SIG-M5 (cell line): ENCODE measurements at places on chromosomes 3 and 15.

GRCh38 chr15:77567202-77567601, 65.5 kb downstream of the LINGO1 start:
- no peak for DNase-seq

DNA sequence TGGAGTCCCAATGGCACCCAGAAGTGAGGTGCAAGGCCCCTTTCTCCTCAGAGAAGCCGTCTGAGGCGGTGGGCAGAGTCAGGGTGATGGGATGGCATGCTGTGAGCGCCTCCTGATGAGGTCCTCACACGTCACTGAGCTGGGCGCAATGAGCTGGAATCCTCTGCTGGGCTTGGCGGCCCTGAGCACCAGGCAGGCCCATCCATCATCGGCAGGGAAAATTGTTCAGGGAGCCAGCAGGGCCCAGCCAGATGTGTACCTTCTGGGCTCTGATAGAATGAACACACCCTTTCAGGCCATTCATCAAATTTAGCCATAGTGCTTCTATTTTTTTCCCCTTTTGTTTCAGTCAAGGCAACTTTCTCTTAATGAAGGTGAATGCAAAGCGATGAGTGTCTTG, 43.7 kb downstream of the FAM3D start:
- no peak for DNase-seq

- no peak for DNase-seq
These were observed 61.7 kb downstream of the AGTR1 start for GRCh38 chr3:148759430-148759829.

DNA sequence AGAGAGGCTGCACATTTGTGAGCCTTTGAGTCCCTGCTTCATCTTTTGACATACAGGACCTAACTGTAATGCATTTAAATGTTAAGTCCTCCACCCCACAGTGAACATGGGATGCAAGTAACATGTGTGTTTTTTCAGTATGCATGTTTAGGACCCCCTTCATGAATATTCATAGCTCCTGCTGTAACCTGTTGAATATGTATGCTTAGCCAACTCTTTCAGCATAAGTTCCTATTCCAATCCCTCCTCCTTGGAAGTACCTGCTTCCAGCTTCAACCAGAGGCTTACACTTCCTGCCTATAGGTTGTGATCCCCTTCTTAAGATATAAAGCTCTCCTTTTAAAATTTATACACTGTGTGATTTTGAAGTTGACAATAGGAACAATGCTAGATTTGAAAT, 36.9 kb upstream of the GNB4 start:
- DNase-seq: no peak

- DNase-seq: no peak
These were observed 242.0 kb upstream of the MRPL3 start for GRCh38 chr3:131744765-131745164.

GRCh38 chr3:158845765-158846350, 44.0 kb downstream of the MFSD1 start:
- no peak for DNase-seq

GRCh38 chr15:84685304-84685703, 27.3 kb upstream of the NMB start:
- no peak for DNase-seq
